CD4-positive, alpha-beta T cell treated with Interleukin-15 for 4 hours (primary cell): ENCODE measurements at places on chromosomes 2 and 18.

GRCh38 chr18:23135550-23136325, 453 bp downstream of the CABLES1 start:
- no peak for DNase-seq

GRCh38 chr2:231692847-231693246, 15.5 kb upstream of the PTMA start:
- no peak for DNase-seq

DNA sequence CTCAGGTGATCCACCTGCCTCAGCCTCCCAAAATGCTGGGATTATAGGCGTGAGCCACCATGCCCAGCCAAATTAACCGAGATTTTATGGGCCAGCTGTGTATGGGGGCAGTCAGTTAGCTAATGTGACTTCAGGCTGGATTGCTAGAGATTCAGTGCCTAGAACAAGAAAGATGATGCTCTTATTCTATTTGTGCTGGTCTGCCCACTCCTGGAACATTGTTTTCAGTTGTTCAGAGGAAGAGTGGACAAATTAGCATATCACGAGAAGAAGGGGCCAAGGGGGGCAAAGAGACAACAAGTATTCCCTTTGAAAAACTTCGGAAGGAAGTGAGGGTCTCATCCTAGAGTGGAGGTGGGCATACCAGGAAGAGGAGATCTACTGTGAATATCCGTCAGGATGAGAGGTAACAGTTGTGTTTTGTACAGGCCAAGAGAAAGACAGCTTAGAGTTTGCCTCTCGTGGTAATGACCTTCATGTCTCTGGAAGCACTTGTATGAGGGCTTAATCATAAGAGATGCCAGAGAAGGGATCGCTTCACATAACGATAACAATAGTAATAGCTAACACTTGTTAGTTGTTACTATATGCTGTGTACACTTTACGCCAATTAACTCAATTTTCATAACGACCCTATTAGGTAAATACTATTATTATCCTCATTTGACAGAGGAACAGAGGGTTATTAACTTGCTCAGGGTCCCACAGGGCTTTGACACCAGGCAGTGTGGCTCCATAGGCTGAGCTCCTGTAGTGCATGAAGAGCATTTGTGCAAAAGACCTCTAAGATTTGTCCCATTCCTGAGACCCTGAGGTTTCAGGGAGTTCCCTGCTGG, 138.3 kb downstream of the DDX1 start:
- DNase-seq, result no peak

- no peak for DNase-seq
These were observed 154.7 kb upstream of the HDAC4 start for GRCh38 chr2:239555571-239555905.

DNA sequence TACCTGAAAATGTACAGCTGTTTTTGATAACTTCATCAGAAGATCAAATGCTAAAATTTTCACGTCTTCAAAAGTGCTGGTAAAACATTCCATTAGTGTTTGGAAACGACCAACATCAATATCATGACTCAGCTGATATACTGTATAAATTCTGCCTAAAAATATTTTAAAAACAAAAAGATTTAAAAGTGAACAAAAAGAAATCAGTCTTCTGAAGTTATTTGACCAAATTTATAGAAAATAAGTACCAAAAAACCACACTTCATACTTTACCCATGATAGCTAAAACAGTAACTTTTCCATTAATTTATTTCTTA, 35.6 kb downstream of the THADA start:
- no peak for DNase-seq

DNA sequence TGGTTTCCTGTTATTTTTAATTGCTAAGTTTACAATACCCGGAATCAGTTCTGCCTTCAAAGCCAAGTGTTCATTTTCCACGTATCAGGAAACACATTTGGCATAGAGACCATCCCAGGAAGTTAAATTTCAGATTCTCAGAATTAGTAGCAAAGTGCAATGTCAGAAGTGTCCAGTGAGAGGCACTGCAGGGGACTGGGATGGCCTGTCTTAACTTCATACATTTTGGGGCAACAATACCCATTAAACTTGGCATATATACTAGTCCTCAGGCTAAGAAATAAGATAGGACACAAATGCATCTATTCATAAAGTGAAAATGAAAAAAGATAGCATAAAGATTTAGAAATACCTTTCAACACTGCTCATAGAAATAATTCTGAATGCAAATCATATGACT, 1.5 kb upstream of the IL1RL2 start:
- peak; percentile 54 for DNase-seq

GRCh38 chr2:226694586-226695284, 104.9 kb downstream of the IRS1 start:
- DNase-seq, result no peak

GRCh38 chr18:46152436-46152807, 48.2 kb downstream of the HAUS1 start:
- DNase-seq, result no peak
